ENCODE measurements at places on chromosomes 2 and 18. TPM values are rescaled to one million over a fixed set of nuclear protein-coding genes. Genes with fewer than 3 reads are reported as not detected.

VIT gene
- total RNA-seq: not detected

GDF7 gene
- total RNA-seq: 0.05 TPM

CYTIP gene
- not detected for total RNA-seq

CNGA3 gene
- total RNA-seq: not detected

TRIM43 gene
- 0.05 TPM for total RNA-seq

RAX gene
- not detected for total RNA-seq

TWIST2 gene
- 19.4 TPM for total RNA-seq

IMPA2 gene
- total RNA-seq: 59.3 TPM

PLEK gene
- not detected for total RNA-seq

EMILIN1 gene
- not detected for total RNA-seq
